ENCODE measurements at places on chromosomes 4 and X.

DNA sequence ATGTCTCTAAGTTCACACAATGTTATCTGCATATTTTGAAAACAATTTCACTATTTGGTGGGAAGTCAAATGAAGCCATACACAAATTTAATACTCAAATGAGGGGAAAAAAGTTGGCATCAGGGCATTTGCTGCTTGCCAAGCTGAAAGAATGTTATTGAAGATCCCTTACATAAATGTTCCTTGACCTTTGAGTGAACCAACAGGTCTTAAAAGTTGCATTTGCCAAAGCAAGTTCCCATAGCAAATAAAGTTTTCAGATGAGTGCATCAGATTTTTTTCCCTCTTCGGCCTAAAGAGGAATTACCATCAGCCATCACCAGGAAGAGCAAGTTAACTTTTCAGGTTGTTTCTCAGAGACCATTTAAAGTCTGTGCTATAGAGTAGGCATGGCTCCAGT is 115.9 kb downstream of the COX18 start:
- no peak for DNase-seq

DNA sequence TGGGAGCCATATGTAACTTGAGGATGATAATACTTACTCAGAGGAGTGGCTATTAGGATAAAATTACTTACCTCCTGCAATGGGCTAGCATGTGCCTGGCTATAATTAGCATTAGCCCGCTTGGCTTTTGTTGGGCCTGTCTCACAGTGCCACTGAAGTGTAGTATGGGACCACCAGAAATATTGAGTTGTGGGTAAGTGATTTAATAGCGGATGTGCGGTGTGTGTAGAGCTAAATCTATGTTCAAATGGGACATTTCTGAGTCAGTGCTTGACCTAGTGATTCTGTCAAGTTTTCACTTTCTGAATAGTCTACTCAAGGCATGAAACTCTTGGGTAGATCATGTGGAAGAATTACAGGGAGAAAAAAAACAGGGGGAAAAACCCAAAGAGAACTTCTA is 3.5 kb upstream of the CLNK start:
- no peak for DNase-seq

DNA sequence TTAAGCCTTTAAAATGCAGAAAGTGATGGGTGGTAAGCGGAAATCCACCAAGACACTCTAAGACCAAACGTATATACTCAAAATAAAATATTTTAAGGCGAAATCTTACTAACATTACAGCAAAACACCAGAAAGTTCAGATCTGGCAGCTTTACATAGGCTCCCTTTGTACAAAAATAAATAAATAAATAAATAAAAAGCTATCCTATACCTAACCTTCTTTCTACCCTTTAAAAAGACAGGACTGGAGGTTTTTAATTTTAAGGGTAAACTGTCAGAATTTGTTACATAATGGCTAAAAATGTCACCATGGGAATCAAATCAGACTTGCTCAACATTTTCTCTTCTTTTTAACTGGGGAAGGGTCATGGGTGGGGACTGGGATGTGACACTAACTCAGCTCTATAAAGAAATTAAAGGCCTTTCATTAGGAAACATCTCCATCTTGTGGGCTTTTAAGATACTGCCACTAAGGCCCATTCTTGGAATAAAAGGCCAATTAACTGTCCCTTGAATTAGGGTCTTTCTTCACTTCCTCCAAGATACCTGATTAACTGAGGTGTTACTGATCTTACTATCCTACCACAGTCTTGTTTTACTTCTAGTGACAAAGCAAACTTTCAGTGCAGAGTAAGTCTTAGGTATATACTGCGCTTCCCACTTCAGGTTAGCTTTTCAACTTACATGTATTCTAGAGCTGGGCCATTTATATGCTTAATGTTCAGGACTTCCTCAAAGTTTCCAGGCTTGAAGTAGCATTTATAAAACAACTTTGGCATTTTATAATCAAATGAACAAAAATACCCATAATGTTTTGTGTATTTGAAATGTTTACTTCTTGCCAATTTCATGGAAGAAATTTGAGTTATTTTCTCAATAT is 13.3 kb downstream of the HNRNPD start:
- DNase-seq, result no peak

DNA sequence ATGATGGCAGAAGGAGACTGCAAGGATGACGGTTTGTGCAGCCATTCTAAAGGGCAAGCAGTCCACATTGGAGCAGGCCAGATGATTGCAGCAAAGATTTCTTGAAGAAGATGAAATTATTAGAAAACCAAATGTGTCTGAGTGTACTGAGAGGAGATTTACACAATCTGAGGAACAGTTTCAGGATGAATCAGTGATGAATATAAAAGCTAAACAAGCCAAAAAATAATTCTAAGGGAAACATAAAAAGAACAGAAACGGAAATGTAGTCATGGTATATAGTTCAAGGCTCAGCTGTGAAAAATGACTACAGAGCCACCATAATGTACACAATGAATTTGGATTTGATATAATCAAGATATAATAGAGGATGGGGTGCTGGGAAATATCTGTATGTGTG is 168.5 kb downstream of the PDGFC start:
- DNase-seq, result no peak

DNA sequence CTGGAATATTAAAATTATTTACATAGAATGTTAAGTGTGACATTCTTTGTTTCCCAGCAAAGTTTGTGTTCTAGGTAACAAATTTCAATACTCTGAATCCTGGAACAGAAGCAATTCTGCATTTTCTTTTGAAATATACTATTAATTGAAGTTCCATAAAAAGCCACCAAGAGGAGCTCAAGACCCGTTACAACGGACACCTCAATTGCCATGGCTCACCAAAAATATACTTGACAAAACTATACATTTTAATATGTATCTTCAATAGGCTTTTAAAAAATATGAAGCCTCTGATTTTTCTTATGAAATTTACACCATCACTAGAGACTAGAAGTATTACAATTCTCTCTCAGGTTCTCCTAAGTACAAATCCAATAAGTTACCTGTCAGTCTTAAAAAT is 111.4 kb downstream of the NYX start:
- DNase-seq, result no peak

DNA sequence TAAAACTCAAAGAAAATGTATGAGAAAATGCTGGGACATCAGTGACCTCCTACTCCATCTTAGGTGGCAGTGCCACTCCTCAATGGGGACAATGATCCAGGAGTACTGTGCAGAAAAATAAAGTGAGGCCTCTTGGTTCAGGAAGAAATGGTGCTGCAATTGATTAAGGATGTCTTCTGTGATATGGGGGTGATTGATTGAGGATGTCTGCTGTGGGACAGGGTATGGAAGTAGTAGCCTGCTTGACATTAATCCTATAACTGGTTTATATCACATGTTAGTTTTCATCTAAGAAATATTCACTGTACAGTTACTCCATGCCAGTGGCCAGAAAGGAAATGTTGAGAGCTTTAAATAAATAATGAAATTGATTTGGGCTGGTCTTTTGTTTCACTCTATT is 20.5 kb downstream of the OTOP1 start:
- no peak for DNase-seq

DNA sequence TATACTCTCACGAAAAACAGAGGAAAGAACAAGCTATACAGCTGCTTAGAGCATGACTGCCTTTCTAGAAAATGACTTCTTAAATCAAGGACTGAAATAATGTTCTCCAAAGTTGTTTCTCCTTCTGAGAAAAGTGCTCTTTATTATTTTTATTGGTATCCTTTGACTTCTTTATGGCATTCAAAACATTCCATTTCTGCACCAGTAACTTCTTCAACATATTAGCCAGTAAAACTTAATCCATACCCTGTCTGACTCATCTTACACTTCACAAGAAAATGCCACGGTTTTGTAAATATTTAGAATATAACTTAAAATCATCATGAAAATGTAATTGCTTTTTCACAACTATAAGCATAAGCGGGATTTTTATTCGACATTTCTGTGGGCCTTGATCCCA is 180.4 kb downstream of the NR3C2 start:
- DNase-seq, result no peak

DNA sequence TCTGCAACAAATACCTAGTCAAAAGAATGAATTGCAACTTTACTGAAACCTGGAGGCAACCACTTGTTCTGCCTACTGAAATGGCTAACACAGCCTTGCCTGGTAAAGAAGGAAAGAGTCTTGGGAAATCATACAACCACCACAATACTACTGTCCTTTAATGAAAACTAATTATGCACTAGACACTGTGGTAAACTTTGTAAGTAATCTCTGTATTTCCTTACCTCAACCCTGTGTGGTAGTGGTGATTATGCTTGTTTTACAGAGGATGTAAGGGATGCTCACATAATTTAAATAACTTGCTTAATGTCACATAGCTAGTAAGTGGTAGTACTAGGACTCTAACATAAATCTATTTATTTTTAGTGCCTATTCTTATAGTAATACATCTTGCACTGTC is 44.7 kb downstream of the TMEM156 start:
- no peak for DNase-seq

- DNase-seq, result no peak
Measured at GRCh38 chrX:83185010-83185409, 323.1 kb upstream of the POU3F4 start.

GRCh38 chr4:15043226-15043625 is 40.9 kb downstream of the CPEB2 start:
- no peak for DNase-seq

GRCh38 chrX:109857584-109858228 is 124.6 kb upstream of the ACSL4 start:
- no peak for DNase-seq

- DNase-seq, result no peak
Measured at GRCh38 chr4:140556372-140557085, 12.2 kb downstream of the UCP1 start.

DNA sequence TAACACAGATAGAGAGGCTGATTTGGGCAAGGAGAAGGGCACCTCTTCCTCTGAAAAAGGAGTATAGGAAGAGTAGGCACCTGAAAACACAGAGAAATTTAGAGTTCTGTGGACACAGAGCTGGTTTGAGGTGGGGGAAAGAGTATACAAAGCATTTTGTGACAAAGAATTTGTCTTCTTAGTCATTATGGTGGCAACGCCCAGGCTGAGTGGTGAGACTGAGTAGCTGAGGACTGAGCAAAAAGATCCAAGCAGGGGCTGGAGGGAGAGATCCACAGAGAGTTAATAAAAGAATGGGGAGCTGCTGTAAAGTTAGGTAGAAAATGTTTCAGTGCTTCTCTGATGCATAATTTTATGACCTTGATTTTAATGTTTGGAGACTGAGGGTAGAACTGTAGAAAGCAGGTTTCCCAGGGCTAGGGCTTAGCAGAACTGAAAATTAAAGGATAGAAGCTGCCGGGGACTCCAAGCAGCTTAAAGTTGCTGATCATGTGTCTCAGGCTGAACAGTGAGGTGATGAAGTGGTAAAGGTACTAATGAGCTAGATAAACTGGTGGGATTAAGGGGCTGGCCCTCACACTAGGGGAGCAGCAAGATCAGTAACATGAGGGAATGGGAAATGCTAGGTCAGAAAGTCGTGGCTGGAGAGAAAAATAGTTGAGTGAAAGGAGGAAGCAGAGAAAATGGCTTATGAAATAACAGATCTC is 118.9 kb downstream of the CEP44 start:
- DNase-seq, result no peak

GRCh38 chr4:25095837-25096236 is 64.4 kb downstream of the SEPSECS start:
- DNase-seq, result no peak

- DNase-seq, result no peak
Measured at GRCh38 chrX:77415161-77415560, 32.0 kb upstream of the FGF16 start.

GRCh38 chr4:87342872-87343271 is 20.2 kb upstream of the HSD17B13 start:
- no peak for DNase-seq

- DNase-seq, result peak; percentile 44
Measured at GRCh38 chr4:8322794-8323704, 53.5 kb downstream of the HTRA3 start.

DNA sequence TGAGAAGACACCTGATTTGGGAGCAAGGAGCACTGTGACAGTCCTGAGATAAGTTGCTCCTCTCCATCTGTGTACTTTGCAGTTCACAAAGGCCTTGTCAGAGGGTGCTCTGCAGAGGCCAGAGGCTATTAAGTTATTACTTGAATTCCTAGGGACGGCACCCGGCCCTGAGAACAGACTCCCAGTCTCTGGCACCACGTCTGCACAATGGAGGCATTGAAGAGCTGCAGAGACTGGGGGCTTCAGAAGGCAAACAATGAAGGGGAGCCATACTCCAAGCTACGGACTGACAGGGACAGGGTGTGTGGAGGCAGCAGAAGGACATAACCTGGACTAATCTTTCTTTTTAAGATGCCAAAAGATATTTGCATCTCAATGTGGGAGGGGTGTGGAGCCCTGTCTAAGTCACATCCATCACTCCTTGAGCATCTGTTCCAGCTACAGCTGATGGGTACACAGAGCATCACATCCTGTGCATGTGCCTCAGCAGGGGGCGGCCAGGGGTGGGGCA is 11.5 kb downstream of the RASGEF1B start:
- no peak for DNase-seq

Measured in type B pancreatic cell (in vitro differentiated cells).